ENCODE measurements at places on chromosomes 5 and 9.

GRCh38 chr9:122991370-122991830, 42.1 kb upstream of the GPR21 start:
- no peaks in the 10 kb centered on the region for H3K4me1 ChIP-seq
- peak; percentile 10 for DNase-seq
- H3K27ac ChIP-seq, result no peak overlapping the region
- no peaks in the 10 kb centered on the region for H3K36me3 ChIP-seq

DNA sequence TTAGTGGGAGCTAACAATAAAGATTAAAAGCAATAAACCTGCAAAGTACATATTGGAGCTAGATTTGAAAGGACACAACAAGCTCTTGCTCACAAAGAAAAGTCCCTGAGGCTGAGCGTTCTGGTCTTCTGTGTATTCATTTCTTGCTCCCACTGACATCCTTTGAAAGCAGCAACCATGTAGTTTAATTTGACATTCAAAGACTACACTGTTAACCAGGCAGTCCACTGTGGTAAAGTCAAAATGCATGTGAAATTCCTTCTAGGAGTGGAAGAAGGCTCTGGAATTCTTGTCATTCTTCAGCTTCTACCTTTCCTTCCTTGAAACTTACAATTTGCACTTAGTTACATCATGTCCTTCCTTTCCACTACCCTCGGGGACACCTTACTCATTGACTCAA, 480.7 kb downstream of the CSNK1G3 start:
- H3K36me3 ChIP-seq, result no peaks in the 10 kb centered on the region
- no peak overlapping the region for H3K4me3 ChIP-seq
- no peak overlapping the region for H3K27ac ChIP-seq
- H3K27me3 ChIP-seq, result no peaks in the 10 kb centered on the region
- DNase-seq, result no peak
- H3K4me1 ChIP-seq, result no peaks in the 10 kb centered on the region

- H3K27me3 ChIP-seq, result peaks cover 11% of the 10 kb centered on the region
- H3K4me1 ChIP-seq, result peaks cover 3% of the 10 kb centered on the region
- no peak overlapping the region for H3K4me3 ChIP-seq
- no peak for DNase-seq
- H3K36me3 ChIP-seq, result no peaks in the 10 kb centered on the region
Measured at GRCh38 chr5:55222092-55222984, 4.8 kb downstream of the MCIDAS start.

- H3K27ac ChIP-seq, result no peak overlapping the region
- H3K4me1 ChIP-seq, result no peaks in the 10 kb centered on the region
- no peaks in the 10 kb centered on the region for H3K27me3 ChIP-seq
- no peak overlapping the region for H3K4me3 ChIP-seq
- no peaks in the 10 kb centered on the region for H3K36me3 ChIP-seq
Measured at GRCh38 chr5:135423846-135424168, 23.3 kb downstream of the DCANP1 start.

- H3K4me1 ChIP-seq, result peaks cover 3% of the 10 kb centered on the region
- H3K27me3 ChIP-seq, result no peaks in the 10 kb centered on the region
- no peak overlapping the region for H3K4me3 ChIP-seq
- H3K27ac ChIP-seq, result peak overlapping the region; percentile 30
- DNase-seq, result no peak
Measured at GRCh38 chr5:124661317-124662141, 84.9 kb downstream of the ZNF608 start.

GRCh38 chr9:83041771-83042170, 21.2 kb downstream of the RASEF start:
- H3K4me3 ChIP-seq, result no peak overlapping the region
- no peaks in the 10 kb centered on the region for H3K36me3 ChIP-seq
- no peak for DNase-seq
- no peaks in the 10 kb centered on the region for H3K27me3 ChIP-seq
- no peaks in the 10 kb centered on the region for H3K4me1 ChIP-seq
- H3K27ac ChIP-seq, result no peak overlapping the region

DNA sequence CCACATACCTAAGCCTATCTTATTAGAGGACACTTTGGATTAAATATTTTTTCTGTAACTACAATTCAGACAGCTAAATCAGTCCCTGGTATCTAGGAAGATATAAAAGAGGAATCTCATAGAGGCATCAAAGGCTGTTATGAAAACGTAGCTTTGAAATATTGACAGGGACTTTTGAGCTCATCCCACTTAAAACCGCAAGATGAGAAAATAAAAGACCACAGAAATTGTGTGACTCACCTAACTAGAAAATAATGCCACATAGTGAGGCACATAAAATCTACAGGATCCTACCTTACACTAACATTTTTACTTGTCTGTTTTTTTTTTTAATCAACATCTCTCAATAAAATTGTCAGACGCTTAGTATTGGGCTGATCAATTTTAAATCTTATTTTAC, 686.5 kb upstream of the COX7C start:
- H3K4me1 ChIP-seq, result no peaks in the 10 kb centered on the region
- H3K27ac ChIP-seq, result no peak overlapping the region
- no peaks in the 10 kb centered on the region for H3K27me3 ChIP-seq
- no peak for DNase-seq

GRCh38 chr5:135641319-135641718, 62.5 kb upstream of the CXCL14 start:
- no peaks in the 10 kb centered on the region for H3K27me3 ChIP-seq
- H3K36me3 ChIP-seq, result no peaks in the 10 kb centered on the region
- DNase-seq, result no peak
- no peak overlapping the region for H3K4me3 ChIP-seq
- H3K4me1 ChIP-seq, result no peaks in the 10 kb centered on the region

GRCh38 chr9:966870-967269, 9.6 kb upstream of the DMRT3 start:
- no peaks in the 10 kb centered on the region for H3K4me1 ChIP-seq
- H3K4me3 ChIP-seq, result no peak overlapping the region

DNA sequence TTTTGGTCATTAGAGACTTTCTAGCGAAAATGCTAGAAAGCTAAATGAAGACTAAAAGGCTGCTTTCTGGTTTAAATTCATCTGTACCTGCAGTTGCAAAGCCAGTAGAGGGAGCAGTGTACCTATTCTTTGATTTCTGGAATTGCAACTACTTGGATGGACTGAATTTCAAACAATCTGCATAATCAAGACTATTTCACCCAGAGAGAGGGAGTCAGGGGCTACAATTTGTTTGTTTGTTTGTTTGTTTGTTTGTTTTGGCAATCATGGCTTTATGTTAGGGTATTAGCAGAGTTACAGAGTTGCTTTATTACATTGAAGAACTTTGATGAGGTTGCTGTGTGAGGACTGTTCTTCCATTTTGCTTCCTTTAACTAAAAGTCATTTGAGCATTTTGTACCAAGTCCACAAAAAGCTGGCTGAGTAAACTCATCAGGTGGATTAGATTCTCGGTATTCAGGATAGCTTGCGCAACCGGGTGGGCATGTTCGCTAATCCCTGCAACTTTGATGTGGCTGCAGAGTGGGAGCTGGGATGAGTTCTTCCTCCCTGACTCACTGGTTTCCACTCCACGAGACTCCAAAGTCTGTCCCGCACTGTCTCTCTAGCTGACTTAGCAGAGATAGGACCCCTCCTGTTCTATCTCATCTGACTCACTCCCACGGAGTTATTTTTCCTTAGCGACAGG, 80.0 kb upstream of the TUT7 start:
- H3K27me3 ChIP-seq, result no peaks in the 10 kb centered on the region
- no peaks in the 10 kb centered on the region for H3K4me1 ChIP-seq
- H3K36me3 ChIP-seq, result no peaks in the 10 kb centered on the region
- no peak overlapping the region for H3K4me3 ChIP-seq

GRCh38 chr9:135079018-135079417, 8.4 kb upstream of the OLFM1 start:
- H3K36me3 ChIP-seq, result no peaks in the 10 kb centered on the region
- H3K4me3 ChIP-seq, result no peak overlapping the region
- no peak overlapping the region for H3K27ac ChIP-seq
- no peak for DNase-seq
- no peaks in the 10 kb centered on the region for H3K4me1 ChIP-seq
- no peaks in the 10 kb centered on the region for H3K27me3 ChIP-seq

Data from prostate gland (tissue), 2 donors.